Left cardiac atrium (tissue), 4 donors: ENCODE measurements at places on chromosomes 11 and 22. TPM values are rescaled to one million over a fixed set of nuclear protein-coding genes. Genes with fewer than 3 reads are reported as not detected.

Gene NEFH
- 0.41 TPM for total RNA-seq

Gene C22orf31
- total RNA-seq, result not detected

GRCh38 chr11:79273781-79274180, 167.0 kb downstream of the TENM4 start:
- DNase-seq, result no peak

DNA sequence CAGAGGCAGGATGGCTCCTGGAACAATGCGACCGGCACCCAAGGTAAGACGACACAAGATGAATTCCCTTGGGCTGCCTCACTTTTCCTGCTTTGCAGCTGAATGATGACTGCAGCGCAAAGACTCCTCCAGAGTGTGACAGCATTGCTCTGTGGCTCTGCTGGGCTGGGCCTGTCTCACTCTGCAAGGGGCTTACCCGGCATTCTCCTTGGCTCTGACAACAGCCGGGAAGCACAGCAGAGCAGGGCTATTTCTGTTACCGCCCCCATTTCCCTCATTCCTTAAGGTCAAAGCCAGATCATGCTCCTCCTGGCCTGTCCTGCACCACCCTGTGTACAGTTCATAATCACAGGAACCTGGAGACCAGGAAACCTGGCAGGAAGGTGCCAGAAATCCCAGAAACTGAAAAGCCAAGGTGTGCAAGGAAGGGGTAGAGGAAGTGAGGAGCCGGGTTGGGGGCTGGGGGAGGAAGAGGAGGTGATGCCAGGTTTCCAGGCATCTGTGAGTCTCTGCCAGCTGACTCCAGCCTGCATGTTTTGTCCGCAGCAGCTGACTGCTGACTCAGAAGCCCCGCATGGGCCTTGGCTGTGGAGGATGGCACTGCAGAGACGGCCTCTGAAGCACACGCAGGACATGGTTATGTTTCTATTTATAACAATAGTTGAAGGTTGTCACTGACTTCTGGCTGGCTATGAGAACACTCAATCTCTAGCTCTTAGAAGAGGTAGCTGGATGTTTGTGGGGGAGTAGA, 113.6 kb downstream of the MICAL3 start:
- peak; percentile 86 for DNase-seq

DNA sequence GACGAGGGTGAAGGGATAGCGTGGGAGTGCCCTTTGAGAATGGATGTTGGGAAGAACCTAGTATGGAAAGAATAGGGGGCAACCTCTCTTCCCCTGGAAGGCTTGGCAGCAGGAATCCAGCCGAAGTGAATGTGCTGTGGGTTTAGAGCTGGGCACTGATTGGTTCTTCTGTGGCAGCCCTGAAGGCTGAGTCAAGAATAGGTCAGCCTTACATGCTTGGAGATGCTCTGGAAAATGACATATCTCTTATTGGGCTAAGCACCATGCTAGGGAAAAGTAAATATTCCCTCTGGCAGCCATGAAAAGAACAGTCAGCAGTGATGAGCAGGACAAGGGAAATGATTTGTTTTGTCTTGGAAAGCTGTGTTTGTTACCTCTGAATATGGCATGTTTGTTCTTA, 149.5 kb downstream of the COMMD9 start:
- no peak for DNase-seq

- no peak for DNase-seq
Observed at GRCh38 chr11:88383447-88383846, 45.9 kb upstream of the CTSC start.

Gene FAM83F
- 2.2 TPM for total RNA-seq

Gene CHST1
- total RNA-seq, result 3.5 TPM

Gene CASP5
- total RNA-seq, result 0.18 TPM

Gene KLHDC7B
- total RNA-seq, result not detected

Gene KIF18A
- total RNA-seq, result not detected

- DNase-seq, result no peak
Observed at GRCh38 chr22:31932863-31933262, 11.5 kb upstream of the YWHAH start.

GRCh38 chr11:35487532-35488078, 37.8 kb downstream of the PAMR1 start:
- no peak for DNase-seq

DNA sequence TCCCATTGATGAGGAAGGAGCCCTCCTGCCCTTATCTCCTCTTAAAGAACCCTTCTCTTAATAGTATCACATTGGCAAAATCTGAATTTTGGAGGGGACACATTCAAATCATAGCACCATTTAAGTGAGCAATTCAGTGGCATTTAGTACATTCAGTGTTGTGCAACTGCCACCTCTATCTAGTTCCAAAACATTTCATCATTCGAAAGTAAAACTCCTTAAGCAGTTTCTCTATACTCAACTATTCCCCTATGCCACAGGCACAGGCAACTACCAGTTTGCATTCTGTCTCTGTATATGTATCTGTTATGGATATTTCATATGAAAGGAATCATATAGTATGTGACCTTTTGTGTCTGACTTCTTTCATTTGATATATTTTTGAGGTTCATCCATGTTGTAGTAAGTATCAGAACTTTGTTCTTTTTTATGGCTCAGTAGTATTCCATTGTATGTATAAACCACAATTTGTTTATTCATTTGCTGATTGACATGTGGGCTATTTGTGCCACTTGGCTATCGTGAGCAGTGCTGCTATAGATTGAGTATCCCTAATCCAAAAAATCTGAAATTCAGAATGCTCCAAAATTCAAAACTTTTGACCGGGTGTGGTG, 22.9 kb downstream of the FAR1 start:
- no peak for DNase-seq

DNA sequence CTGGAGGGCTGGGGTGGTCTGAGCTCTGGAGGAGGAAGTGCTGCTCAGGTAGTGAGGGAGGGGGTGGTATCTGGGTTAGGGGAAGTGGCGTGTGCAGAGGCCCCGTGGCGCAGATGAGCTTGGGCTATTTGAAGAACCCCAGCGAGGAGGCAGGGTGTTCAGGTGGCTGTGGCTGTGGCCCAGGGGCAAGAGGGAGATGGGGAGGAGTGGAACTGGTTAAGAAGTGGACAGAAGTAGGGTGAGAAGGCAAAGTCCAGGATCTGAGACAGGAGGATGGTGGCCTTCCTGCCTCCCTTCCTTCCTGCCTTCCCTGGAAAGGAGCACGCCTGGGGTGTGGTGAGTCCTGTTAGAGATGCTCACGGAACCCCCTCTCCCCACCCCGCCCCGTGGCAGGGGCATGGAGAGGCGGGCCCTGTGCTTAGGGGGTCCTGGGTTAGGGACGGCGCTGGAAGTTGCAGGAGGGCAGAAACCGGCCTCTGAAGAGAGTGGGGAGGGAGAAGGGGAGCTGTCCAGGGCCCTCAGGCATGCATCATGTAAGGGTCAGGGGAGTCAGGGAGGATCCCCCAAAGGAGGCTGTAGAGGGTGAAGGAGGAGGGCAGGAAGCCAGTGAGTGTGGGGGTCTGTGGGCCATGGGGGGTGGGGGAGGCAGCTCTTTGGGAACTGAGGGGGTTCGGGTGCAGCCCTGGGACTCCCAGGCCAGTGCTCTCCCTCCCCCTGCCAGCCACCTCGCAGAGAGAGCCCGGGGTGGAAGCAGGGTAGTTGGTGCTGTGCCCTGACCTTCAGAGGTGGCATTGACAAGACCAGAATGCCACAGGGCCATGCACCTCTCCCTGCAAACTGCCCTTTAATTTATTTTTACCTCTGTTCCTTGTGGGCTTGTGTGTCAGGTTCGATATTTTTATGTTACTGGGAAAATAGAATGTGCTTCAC, 63.7 kb upstream of the PARVG start:
- DNase-seq, result no peak

GRCh38 chr11:2194877-2195755, 23.5 kb upstream of the TH start:
- peak; percentile 42 for DNase-seq

DNA sequence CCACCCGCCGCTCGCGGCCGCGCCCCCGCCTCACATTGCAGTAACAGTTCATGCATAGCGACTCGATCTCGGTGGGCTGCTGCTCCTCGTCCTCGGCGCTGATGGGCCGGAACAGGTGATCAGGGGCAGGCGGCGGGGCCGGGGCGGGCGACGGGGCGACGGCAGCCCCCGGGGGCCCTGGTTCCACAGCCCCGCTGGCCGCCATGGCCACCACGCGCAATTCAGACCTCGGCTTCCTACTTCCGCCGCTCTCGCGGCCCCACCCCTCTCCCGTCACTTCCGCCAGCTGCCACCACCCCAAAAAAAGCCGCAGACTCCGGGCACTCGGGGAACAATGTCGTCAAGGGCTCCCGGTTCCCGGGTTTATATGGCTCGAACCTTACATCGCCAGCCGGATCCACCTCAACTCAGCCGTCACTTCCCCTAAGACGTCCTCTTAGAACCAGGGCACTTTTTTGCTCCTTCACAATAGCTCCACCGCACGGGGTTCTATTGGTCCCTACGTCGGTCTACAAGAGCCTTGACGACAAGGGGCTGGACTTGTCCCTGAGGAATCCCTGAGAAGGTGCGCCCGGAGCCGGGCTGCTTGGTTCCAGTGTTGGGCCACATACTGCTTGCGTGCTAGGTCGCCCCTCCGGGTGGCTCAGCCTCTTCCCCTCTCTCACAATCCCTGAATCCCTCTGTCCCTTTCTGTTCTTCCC, at the start of gene ZPR1:
TSS of gene ZPR1 (minus strand) at position 238 of the 701 bp plus-strand sequence. CDS start at position 205, 33 bp downstream.
- peak; percentile 88 for DNase-seq

GRCh38 chr22:39224550-39224949, 20.2 kb downstream of the PDGFB start:
- DNase-seq, result peak; percentile 5

Gene IL17REL
- total RNA-seq, result not detected

Gene MYEOV
- 2.9 TPM for total RNA-seq

Gene OR56A1
- not detected for total RNA-seq
